ENCODE measurements at places on chromosomes 7 and 10.

GRCh38 chr10:15448598-15448997 is 77.5 kb upstream of the FAM171A1 start:
- no peak for DNase-seq

DNA sequence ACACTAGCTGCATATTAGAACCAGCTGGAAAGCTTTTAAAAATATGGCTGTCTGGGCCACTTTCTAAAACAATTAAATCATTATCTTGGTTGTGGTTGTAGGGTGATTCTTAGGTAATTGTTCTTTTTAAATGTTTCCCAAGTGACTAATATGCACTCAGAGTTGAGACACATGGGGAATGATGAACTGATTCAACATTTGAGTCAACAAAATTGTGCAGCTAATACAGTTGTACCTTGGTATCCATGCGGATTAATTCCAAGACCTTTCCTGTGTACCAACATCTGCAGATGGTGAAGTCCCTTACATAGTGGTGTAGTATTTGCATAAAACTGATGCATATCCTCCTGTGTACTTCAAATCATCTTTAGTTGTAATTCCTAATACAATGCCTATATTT is 242.2 kb downstream of the ATRNL1 start:
- DNase-seq: no peak

DNA sequence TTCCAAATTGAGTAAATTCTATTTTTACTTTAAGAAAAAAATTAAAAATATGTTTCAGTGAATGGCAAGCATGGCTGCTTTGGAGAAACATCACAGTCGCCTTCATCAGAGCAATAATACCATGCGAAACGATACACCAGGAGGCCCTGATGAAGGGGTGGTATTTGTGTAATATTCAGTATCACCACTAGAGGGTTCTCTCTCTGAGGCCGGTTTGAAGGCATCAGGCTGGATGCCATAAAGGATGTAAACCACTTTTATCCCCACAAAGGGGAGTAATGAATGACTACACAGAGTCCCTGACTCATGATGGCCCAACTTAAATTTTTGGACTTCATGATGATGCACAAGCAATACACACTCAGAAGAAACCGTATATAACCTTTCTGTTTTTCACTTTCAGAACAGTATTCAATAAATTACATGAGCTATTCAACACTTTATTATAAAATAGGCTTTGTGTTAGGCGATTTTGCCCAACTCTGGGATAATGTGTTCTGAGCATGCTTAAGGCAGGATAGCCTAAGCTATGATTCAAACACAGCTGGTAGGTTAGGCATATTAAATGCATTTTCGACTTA is 95.5 kb downstream of the PPP1R17 start:
- DNase-seq: no peak

DNA sequence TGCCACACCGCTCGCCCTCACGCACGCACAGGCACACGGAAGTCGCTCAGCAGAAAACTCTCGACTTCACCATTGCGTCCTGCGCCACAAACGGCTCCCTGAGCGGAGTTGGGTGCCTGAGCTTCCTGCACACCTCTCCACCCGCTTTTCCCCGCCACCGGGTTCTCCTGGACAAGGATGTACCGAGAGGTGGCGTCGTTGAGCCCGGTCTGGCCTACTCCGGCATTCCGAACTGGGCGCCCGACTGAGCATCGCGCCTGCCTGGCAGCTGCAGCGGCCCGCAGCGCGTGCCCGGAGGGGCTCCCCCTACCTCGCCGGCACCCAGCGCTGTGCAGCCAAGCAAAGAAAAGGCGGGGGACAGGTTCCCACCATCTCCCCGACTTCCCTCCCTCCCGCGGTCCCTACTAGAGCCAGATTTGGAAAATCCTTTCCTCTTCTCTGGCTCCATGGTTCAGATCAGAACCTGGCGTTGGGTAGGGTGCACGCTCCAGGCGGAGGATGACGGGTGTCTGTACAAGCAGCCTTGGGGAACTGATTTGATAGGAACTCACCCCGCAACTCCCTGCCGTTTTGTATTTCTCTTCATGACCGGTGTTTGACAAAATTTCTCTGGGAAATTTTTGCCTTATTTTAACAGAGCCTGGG is 1.7 kb downstream of the SORCS3 start:
- DNase-seq: no peak

DNA sequence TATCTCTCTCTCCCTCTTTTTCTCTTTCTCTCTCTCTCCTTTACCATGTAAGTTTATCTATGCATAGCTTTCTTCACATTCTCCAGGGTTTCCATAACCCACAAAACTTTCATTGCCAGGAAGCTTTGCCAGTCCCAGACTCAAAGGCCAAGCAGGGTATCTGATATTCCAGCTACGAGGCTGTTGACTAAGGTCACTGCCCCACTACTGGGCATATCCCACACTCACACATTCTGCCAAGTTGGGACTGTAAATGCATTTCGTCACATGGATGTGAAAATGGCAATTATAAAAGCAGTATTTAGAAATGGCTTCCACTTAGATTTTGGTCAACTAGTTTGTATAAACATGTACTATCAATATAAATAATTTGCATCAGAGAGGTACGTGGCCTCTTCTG is 43.3 kb upstream of the SEPTIN7 start:
- DNase-seq: no peak

DNA sequence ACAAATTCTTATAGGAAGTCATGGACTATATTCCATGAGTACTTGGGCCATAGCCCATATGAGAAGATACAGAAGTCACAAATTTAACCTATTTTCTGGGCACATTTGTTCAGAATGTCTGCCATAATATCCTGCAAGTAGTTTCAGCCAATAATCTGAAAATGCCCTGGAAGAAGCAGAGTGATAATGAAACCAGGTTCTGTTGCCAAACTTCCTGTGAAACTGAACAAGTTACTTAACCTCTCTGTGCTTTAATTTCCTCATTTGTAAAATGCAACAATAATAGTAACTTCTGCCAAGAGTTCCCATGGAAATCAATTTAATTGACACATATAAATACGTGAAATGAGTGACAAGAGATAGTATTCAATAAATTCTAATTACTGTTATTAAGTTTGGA is 88.8 kb downstream of the SEMA3C start:
- no peak for DNase-seq

- no peak for DNase-seq
These were observed 36.5 kb upstream of the AP5Z1 start for GRCh38 chr7:4738711-4739527.

GRCh38 chr7:107592361-107593024 is 12.4 kb downstream of the BCAP29 start:
- DNase-seq: no peak

- DNase-seq: no peak
These were observed 222.1 kb upstream of the SHH start for GRCh38 chr7:156034397-156034796.

DNA sequence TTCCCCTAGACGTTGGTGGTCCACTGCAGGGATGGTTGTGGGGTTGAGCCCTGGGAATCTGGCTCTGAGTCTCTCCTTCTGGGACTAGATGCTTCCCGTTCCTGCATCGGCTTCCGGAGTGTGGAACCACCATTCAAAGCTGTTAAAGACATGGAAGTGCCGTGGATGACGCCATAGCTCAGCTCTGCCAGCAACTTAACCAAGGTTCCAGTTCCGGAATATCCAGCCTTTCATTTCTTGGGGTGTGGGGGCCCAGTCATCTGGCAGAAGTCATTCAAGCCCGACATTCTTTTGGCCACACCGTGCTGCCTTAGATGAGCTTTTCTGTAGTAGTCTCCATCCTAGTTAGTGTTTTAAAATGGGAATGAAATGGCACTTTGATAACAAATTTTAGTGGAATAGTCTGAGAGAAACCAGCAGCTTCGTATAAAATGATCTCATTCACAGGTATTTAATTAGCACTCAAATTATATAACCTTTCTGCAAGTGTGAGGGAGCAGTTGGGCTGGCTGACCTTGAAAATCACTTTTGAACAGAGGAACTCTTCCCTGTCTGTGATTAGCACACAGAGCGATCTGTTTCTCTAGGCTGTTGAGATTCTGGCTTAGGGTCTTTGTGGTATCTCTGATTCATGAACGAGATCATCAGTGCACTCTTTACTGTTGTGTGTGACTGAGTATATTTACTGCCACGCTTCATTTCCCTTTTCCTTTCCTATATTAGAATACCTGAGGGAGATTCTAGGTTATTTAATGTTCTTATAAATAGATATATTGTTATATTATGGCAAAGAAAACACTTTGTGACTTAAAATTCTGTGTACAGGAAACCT is 19.9 kb downstream of the LMTK2 start:
- DNase-seq: no peak

- DNase-seq: no peak
These were observed 215.9 kb upstream of the C7orf33 start for GRCh38 chr7:148374396-148375259.

DNA sequence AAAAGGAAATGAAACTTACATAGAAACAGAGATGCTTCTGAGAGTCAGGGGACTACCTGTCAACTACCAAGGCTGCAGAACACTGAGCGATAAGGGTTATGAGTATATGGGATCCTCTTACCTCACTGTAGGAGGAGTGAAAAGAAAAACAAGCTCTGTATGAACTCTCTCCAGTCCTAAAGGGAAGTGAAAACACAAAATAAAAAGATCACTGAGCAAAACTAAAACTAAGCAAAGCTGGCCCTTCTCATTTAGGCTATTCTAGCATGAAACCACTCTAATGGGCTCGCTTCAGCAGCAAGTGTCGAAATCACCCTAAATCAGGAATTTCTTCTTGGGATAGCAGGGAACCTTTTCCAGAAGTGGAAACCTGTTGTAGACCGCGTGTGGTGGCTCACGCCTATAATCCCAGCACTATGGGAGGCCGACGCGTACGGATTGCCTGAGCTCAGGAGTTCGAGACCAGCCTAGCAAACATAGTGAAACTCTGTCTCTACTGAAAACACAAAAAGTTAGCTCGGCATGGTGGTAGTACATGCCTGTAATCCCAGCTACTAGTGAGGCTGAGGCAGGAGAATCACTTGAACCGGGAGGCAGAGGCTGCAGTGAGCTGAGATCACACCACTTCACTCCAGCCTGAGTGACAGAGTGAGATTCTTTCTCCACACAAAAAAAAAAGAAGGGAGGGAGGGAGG is 27.0 kb downstream of the DCLRE1C start:
- no peak for DNase-seq

GRCh38 chr10:119362122-119362521 is 154.8 kb downstream of the GRK5 start:
- DNase-seq: no peak

DNA sequence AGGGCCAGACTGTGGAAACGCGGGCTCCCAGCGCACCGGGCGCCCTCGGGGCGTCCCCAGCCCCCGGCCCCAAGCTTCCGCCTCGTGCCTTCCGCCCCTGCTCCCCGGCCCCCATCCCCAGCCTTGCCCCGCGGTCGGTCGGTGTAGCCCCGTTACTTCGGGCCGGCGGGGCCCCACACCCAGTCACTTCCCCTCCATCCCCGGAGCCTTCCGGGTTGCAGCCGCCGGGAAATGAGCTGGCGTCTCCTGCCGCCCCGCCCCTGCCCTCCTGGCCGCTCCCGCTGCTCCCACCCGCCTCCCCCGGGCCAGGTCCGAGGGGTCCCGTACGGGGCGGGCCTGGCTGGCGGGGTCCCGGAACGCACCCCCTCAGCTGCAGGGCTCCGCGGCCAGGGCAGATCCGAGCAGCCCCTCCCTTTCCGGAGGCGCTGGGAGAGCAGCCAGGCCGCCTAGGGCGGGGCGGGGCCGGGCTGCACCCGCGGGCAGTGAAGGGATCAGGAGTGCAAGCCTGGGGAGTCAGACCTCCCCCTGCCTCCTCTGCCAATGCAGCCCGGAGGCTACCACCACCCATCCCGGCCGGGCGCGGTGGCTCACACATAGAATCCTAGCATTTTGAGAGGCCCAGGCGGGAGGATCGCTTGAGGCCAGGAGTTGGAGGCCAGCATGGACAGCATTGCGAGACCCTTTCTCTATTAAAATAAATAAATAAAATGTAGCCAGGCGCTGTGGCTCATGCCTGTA is 709 bp downstream of the ARPC1B start:
- DNase-seq: peak; percentile 27

GRCh38 chr10:127986531-127987466 is 79.9 kb downstream of the PTPRE start:
- no peak for DNase-seq

GRCh38 chr10:26448292-26448691 is 10.2 kb downstream of the APBB1IP start:
- no peak for DNase-seq

DNA sequence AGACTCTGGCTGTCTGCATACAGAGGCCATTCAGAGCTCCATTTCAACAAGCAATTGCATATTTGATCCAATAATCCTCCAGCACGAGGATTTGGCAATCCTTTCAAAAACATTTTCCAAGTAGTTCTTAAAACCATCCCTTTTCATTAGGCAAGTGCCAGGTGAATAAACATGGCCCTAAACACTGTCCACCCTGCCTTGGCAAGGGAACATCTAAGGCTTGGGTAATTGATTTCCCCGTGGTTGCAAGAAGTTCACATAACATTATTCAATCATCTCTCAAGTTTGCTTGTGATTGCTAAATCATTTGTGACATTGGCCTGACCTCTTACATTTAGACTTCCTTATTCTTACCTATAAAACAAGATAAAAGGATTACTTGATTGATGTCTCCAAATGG is 175.2 kb downstream of the CTTNBP2 start:
- no peak for DNase-seq

GRCh38 chr7:7585241-7585928 is 18.7 kb downstream of the MIOS start:
- DNase-seq: no peak

- DNase-seq: no peak
These were observed 237.8 kb upstream of the ZMIZ1 start for GRCh38 chr10:78830976-78831375.

- DNase-seq: no peak
These were observed 1.1 kb downstream of the AHR start for GRCh38 chr7:17299483-17299991.

- DNase-seq: no peak
These were observed 97.5 kb downstream of the ZNF365 start for GRCh38 chr10:62471711-62472110.

DNA sequence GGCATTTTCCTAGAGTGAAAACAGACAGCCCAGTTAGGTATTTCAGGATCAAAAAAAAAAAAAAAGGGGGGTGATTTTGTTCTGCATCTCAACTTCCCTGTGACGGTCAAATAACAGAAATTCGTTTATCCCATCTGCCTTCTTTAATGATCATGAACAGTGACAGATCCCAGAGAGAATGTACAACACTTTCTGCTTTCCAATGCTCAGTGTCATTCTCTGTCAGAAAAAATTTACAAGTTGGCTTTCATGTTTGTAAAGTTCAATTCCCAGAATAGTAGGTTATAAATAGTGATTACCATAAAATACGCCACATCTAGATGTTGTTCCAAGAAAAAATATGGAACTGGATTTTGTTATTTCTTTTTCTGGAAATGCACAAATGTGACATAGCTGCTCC is 1013.2 kb upstream of the PHF14 start:
- DNase-seq: no peak

- no peak for DNase-seq
These were observed 3.2 kb downstream of the HOXA5 start for GRCh38 chr7:27140126-27140857.

All from stimulated activated CD4-positive, alpha-beta T cell treated with anti-CD3 and anti-CD28 coated beads, Interleukin-1b, Interleukin-23, amount 100 ng/mL, for 1 hour (primary cell).